Upper lobe of right lung (tissue), 1 donor: ENCODE measurements at places on chromosomes 12 and 14.

DNA sequence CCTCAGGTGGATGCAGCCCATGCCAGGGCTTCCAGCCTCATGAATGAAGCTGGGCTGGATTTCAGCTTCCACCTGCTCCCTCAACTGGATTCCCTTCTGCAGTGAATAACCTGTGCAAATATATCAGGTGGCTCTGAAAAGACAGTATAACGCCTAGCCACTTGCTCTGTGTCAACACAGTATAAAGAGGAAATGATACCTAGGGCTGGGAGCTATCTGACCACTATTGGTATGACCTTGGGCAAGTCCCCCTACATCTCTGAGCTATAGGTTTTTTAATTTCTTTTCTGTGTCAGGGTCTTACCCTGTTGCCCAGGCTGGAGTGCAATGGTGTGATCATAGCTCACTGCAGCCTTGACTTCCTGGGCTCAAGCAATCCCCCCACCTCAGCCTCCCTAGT is 19.8 kb downstream of the ISM2 start:
- no peak overlapping the region for H3K27ac ChIP-seq
- DNase-seq: no peak
- H3K4me3 ChIP-seq: no peak overlapping the region
- no peaks in the 10 kb centered on the region for H3K27me3 ChIP-seq
- H3K36me3 ChIP-seq: no peaks in the 10 kb centered on the region
- H3K4me1 ChIP-seq: no peaks in the 10 kb centered on the region

GRCh38 chr12:47507221-47507620 is 198.6 kb downstream of the RPAP3 start:
- H3K27ac ChIP-seq: no peak overlapping the region
- peaks cover 13% of the 10 kb centered on the region for H3K4me1 ChIP-seq
- H3K4me3 ChIP-seq: no peak overlapping the region
- no peaks in the 10 kb centered on the region for H3K36me3 ChIP-seq

- peaks cover 6% of the 10 kb centered on the region for H3K4me1 ChIP-seq
- DNase-seq: no peak
- H3K27ac ChIP-seq: no peak overlapping the region
- no peaks in the 10 kb centered on the region for H3K36me3 ChIP-seq
- no peak overlapping the region for H3K4me3 ChIP-seq
Observed at GRCh38 chr12:114817571-114818425, 133.8 kb upstream of the TBX3 start.

DNA sequence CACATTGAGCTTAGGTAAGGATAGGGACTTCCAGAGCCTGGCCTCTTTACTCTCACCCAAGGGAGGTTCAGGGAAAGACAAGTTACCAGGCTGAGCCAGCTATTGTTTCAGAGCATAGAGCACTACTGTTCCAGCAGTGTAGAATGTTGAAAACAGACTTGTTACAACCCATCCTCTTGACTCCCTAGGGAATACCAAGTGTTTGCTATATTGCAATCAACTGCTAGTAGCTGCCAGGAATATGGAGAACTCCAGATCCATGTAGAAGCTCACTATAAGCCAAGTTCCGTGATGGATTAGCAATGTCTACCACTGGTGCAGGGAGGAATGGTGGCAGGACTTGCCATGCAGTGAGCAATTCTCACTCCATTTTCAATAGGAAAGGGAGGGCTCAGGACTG is 199.8 kb upstream of the RBM19 start:
- no peaks in the 10 kb centered on the region for H3K4me1 ChIP-seq
- no peaks in the 10 kb centered on the region for H3K36me3 ChIP-seq
- no peak overlapping the region for H3K4me3 ChIP-seq
- H3K27me3 ChIP-seq: no peaks in the 10 kb centered on the region
- DNase-seq: no peak
- no peak overlapping the region for H3K27ac ChIP-seq

DNA sequence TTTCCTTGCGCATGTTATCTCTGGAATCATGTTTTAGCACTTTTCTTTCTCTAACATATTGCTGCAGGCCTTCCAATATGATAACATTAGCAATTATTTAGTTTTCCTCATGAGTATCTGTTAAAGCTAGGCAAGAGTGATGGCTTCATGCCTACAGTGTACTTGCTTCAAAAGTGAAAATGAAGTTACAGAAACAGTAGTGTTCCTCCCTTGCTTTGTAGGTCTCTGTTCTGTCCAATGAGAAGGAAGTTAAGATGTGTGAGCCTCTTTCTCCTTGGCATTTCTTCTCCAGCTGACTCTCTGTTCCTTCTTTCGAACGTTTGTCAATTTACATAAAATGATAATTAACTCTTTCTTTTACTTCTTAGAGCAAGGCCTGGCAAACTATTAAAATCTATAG is 22.2 kb downstream of the LRRIQ1 start:
- H3K36me3 ChIP-seq: no peaks in the 10 kb centered on the region
- no peak overlapping the region for H3K27ac ChIP-seq
- no peaks in the 10 kb centered on the region for H3K4me1 ChIP-seq
- H3K27me3 ChIP-seq: no peaks in the 10 kb centered on the region
- no peak overlapping the region for H3K4me3 ChIP-seq

DNA sequence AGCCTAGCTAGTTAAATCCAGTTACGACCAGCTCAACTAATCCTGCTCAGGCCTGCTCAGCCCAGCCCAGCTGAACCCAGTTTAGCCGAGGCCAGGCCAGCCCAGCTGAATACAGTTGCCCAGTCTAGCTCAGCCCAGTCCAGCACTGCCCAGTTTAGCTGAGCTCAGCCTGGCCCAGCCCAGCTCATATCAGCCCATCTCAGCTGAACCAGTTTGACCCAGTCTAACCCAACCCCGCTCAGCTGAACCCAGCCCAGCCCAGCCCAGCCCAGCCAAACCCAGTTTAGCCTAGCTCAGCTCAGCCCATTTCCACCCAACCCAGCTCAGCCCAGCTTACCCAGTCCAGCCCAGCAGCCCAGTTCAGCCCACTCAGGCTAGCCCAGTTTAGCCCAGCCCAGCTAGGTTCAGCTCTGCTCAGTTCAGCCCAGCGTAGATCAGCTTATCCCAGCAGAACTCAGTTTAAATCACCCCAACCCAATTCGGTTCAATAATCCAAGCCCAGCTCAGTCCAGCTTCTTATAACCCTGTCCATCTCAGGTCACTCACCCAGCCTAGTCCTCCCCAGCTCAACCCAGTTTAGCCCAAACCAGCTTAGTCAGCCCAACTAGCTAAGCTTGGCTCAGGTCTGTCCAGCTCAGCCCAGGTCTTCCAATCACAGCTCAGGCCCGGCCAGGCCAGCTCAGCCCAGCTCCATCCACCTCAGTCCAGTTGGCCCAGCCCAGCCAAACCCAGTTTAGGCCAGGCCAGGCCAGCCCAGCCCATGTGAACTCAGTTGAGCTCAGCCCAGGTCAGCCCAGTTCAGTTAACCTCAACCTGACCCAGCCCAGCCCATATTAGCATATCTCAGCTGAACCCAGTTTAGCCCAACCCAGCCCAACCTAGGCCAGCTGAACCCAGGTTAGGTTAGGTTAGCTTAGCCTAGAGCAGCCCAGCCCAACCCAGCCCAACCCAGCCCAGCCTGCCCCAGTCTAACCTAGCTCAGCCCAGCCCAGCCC is 76.7 kb downstream of the TMEM121 start:
- H3K36me3 ChIP-seq: no peaks in the 10 kb centered on the region
- DNase-seq: no peak
- no peaks in the 10 kb centered on the region for H3K4me1 ChIP-seq
- no peaks in the 10 kb centered on the region for H3K27me3 ChIP-seq

DNA sequence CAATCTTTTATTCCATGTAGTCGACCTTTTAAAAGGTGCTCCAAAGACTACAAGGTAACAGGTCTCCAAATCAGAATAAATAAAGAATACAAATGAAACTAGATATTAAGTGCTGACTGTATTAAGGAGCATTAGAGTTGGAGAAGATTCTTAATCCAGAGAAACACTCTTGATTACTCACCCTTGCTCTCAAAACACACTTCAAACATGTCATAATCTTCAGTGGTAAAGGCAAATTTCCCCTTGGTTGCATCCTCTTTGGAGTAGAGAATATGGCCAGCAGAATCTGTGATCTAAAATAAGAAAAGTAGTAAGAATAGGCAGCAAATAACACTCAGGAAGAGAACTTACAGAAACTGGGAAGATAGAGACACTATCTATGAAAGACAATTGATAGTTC is 24.6 kb downstream of the TMED10 start:
- no peaks in the 10 kb centered on the region for H3K27me3 ChIP-seq
- no peak overlapping the region for H3K27ac ChIP-seq
- peaks cover 17% of the 10 kb centered on the region for H3K4me1 ChIP-seq
- DNase-seq: no peak
- H3K4me3 ChIP-seq: no peak overlapping the region

GRCh38 chr14:95045106-95045701 is 112.1 kb downstream of the DICER1 start:
- no peaks in the 10 kb centered on the region for H3K4me1 ChIP-seq
- peak; percentile 34 for DNase-seq
- no peak overlapping the region for H3K27ac ChIP-seq
- H3K36me3 ChIP-seq: no peaks in the 10 kb centered on the region
- no peaks in the 10 kb centered on the region for H3K27me3 ChIP-seq

DNA sequence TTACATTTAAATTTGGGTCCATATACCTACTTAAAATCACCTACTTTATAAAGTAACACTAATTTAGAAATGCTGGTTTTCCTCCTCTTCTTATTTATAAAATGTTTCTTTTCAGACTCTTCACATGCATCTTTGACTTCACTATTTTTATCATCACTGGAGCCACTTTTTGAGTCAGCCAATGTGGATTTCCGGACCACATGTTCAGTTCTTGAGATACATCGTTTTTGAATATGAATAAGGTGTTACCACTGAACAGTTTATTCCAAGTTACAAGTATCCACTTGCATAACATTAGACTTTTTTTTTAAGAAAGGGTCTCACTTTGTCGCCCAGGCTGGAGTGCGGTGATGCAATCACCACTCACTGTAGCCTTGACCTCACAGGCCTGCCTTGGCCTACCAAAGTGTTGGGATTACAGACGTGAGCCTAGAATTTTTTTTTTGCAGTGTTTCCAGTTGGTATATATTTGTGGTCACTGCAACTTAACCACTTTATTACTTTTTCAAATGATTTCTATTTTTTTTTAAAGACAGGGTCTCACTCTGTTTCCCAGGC is 5.7 kb downstream of the FNTB start:
- DNase-seq: peak; percentile 66
- H3K4me3 ChIP-seq: no peak overlapping the region
- H3K27me3 ChIP-seq: no peaks in the 10 kb centered on the region
- peaks cover 32% of the 10 kb centered on the region for H3K4me1 ChIP-seq

- peaks cover 6% of the 10 kb centered on the region for H3K4me1 ChIP-seq
- H3K36me3 ChIP-seq: no peaks in the 10 kb centered on the region
- no peak for DNase-seq
Observed at GRCh38 chr12:24055747-24056146, 106.3 kb upstream of the SOX5 start.

GRCh38 chr12:50929831-50930230 is 22.5 kb upstream of the HIGD1C start:
- H3K4me3 ChIP-seq: peak overlapping the region; percentile 69
- peaks cover 32% of the 10 kb centered on the region for H3K36me3 ChIP-seq
- no peak overlapping the region for H3K27ac ChIP-seq
- H3K4me1 ChIP-seq: peaks cover 45% of the 10 kb centered on the region
- no peak for DNase-seq
- no peaks in the 10 kb centered on the region for H3K27me3 ChIP-seq

DNA sequence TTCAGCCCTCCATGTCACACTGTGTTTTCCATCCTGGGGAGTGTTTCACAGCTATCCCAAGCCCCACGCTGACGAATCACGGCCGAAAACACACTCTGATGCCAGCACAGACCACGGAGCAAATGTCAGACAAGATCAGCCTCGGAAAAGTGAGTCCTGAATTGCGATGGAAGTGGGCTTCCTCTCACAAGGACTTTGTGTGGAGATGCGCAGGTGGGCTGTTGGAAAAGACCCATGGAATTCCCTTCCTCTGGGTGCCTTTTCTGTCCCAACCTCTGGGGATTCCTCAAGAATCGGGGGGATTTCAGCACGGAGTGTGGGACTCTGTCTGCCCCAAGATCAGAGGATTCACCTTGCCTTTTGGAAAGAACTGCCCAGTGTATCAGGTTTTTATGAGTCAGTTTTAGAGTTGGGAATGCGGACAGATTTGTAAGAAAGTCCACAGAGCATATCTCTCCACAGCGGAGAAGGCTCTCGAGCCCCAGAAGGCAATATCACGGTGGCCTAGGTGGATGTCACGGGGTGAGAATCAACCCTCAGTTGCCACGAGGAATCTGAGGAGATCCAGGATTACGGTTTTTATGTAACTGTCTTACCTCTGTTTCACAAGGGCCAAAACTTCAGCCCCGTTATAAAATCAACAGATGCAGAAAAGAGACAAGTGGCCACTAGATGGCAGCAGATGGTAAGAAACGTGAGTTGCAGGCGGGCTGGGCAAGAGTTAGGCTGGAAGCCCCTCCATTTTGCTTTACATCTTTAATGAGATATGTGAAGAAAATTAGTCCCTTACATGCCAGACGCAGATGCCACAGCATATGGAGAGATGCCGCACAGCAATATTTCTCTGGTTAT is 201.9 kb downstream of the DAD1 start:
- DNase-seq: no peak
- H3K36me3 ChIP-seq: no peaks in the 10 kb centered on the region

DNA sequence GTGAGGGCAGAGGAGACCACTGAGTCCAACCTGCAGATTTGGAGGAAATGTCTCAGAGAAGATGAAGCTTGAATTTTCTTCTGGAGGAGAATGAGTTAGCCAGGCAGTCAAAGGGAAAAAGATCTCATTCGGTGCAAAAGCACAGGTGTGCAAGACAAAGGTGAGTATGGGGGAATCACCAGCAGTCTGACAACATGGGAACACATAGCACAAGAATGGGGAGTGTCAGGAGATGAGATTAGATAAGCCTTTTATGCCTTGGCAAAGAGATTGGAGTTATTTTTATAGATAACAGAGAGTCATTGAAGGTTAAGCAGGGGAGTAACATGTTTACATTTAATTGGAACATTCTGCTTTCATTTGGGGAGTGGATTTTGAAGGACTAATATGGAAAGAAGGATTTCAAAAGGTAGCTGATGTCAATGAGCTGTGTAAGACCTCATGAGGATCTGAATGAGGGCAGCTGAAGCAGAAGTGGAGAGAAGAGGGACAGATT is 171.3 kb upstream of the NTF3 start:
- DNase-seq: no peak
- H3K4me1 ChIP-seq: peaks cover 7% of the 10 kb centered on the region
